HFFc6 (cell line): ENCODE measurements at places on chromosomes 16 and 17. TPM values are rescaled to one million over a fixed set of nuclear protein-coding genes. Genes with fewer than 3 reads are reported as not detected.

The PRSS27 gene
- 0.29 to 0.55 TPM (median 0.43 TPM) in 3 replicates for total RNA-seq

The ZNF232 gene
- 2.7 to 4.5 TPM (median 3.6 TPM) in 3 replicates for total RNA-seq

The USB1 gene
- total RNA-seq, result 64.3 to 72.0 TPM (median 68.5 TPM) in 3 replicates

The PYCARD gene
- total RNA-seq, result 15.2 to 23.1 TPM (median 15.6 TPM) in 3 replicates

The TM4SF5 gene
- total RNA-seq, result not detected in 3 replicates

DNA sequence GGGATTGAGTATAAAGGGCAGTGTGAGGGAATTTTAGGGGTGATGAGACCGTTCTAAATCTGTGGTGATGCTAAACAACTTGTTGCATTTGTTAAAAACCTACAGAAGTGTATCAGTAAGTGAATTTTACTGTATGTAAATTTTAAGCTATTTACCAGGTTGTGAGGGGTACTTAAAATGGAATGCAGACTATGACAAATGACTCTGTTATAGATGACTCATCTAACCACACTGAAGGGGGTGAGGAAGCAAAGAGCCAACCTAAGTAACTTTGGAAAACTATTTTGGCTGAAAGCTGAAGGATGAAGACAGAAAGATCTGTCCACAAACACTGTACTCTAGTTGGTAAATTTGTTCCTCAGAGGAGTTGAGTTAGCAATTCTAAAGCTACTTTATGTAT, 5.3 kb upstream of the MKS1 start:
- H3K4me3 ChIP-seq, result peak overlapping the region; percentile 68
- H3K36me3 ChIP-seq, result no peaks in the 10 kb centered on the region
- no peaks in the 10 kb centered on the region for H3K27me3 ChIP-seq
- peak overlapping the region; percentile 82 for H3K27ac ChIP-seq

DNA sequence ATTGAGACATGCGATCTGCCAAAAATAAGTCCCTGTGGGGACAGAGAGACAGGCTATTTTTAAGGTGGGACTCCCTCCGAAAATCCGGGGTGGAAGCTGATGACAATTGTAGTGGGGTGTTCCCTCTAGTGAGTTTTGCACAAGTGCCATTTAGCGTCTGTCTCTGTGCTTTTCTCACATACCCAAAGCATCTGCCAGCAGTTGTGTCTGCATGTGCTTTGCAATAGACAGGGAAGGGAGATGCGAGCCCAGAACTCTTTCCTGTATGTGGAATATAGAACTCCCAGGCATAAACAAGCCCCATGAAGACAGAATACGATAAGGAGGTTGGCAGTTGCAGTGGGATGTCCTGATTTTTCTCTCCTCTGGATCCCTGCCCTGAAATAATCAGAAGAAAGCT, 282.7 kb upstream of the XYLT1 start:
- no peak for DNase-seq
- H3K27ac ChIP-seq, result no peak overlapping the region
- no peaks in the 10 kb centered on the region for H3K4me1 ChIP-seq
- no peaks in the 10 kb centered on the region for H3K36me3 ChIP-seq

DNA sequence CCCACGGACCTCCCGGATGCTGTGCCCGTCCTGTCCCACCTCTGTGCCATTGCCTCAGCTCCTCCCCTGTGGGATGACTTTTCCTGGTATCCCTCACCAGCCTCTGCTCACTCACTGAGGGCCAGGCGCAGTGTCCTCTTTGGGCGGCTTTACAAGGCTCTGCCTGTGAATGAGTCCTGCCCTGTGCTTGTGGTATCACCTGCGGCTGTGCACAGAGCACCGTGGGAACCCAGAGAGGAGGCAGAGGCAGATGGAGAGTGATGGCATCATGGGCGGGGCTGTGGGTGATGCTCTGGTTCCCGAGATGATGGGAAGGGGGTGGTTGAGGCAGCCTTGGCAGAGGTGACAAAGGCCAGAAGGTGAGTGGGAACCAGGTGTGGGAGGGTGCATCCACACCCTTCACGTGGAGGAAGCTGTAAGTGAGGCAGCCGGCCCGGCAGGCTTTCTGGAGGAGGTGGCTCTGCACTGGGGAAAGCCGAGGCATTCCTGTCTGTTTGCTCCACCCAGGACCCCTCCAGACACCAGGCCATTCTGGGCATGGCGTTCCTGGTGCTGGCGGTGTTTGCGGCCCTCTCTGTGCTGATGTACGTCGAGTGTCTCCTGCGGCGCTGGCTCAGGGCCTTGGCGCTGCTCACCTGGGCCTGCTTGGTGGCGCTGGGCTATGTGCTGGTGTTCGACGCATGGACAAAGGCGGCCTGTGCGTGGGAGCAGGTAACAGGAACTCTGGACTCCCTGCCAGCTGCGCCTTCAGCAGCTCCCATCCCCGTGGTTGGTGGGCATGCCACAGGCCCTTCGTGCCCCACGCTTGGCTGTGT, 23.8 kb downstream of the ADCY7 start:
- no peaks in the 10 kb centered on the region; the same call in 1 of the 2 replicates for H3K27me3 ChIP-seq
- H3K27ac ChIP-seq, result no peak overlapping the region
- no peak overlapping the region for H3K4me3 ChIP-seq
- no peaks in the 10 kb centered on the region for H3K4me1 ChIP-seq

GRCh38 chr16:12405089-12405488, 398.6 kb downstream of the CPPED1 start:
- no peak overlapping the region for H3K27ac ChIP-seq
- H3K36me3 ChIP-seq, result peaks cover 24% of the 10 kb centered on the region
- H3K4me1 ChIP-seq, result peaks cover 14% of the 10 kb centered on the region
- H3K27me3 ChIP-seq, result no peaks in the 10 kb centered on the region
- no peak for DNase-seq

GRCh38 chr17:50102164-50102991, 7.2 kb downstream of the PDK2 start:
- H3K4me1 ChIP-seq, result peaks cover 37% of the 10 kb centered on the region
- no peak overlapping the region for H3K27ac ChIP-seq
- no peak for DNase-seq
- H3K36me3 ChIP-seq, result no peaks in the 10 kb centered on the region

- DNase-seq, result no peak
- H3K27me3 ChIP-seq, result peaks cover 6% of the 10 kb centered on the region
- H3K36me3 ChIP-seq, result no peaks in the 10 kb centered on the region
- H3K4me1 ChIP-seq, result no peaks in the 10 kb centered on the region
- H3K27ac ChIP-seq, result no peak overlapping the region
Observed at GRCh38 chr16:35686595-35686994, 2227.2 kb downstream of the TP53TG3F start.

- no peak overlapping the region for H3K27ac ChIP-seq
- H3K4me3 ChIP-seq, result no peak overlapping the region
- no peaks in the 10 kb centered on the region for H3K36me3 ChIP-seq
- H3K4me1 ChIP-seq, result 0 out of 2 replicates have a peak, but pooled peaks cover 6% of the 10 kb centered on the region
- no peak for DNase-seq
Observed at GRCh38 chr17:8892338-8892690, 24.8 kb upstream of the PIK3R6 start.

DNA sequence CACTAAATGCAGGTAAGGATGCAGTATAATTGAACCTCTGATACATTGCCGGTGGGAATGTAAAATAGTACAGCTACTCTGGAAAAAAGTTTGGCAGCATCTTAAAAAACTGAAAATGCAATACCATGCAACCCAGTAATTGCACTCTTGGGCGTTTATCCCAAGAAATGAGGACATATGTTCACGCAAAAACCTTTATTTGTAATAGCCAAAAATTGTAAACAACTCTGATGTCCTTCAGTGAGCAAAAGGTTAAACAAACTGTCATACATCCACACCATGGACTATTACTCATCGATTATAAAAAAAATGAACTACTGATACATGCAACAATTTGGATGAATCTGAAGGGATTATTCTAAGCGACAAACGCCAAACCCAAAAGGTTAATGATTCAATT, 16.9 kb downstream of the SYNRG start:
- no peaks in the 10 kb centered on the region for H3K27me3 ChIP-seq
- peaks cover 44% of the 10 kb centered on the region for H3K36me3 ChIP-seq
- no peak overlapping the region for H3K27ac ChIP-seq
- peaks cover 7% of the 10 kb centered on the region for H3K4me1 ChIP-seq
- H3K4me3 ChIP-seq, result no peak overlapping the region

GRCh38 chr17:70073310-70073709, 1.7 kb upstream of the KCNJ16 start:
- no peaks in the 10 kb centered on the region for H3K36me3 ChIP-seq
- no peak overlapping the region for H3K27ac ChIP-seq
- no peak overlapping the region for H3K4me3 ChIP-seq
- DNase-seq, result no peak
- peaks cover 9% of the 10 kb centered on the region; the same call in 1 of the 2 replicates for H3K4me1 ChIP-seq
- peaks cover 4% of the 10 kb centered on the region for H3K27me3 ChIP-seq

GRCh38 chr17:74176546-74177001, 26.9 kb upstream of the RPL38 start:
- H3K4me3 ChIP-seq, result no peak overlapping the region
- peak; percentile 46 for DNase-seq
- H3K36me3 ChIP-seq, result no peaks in the 10 kb centered on the region
- H3K27ac ChIP-seq, result peak overlapping the region; percentile 3; the same call in 1 of the 2 replicates
- peaks cover 15% of the 10 kb centered on the region for H3K27me3 ChIP-seq

GRCh38 chr16:48054881-48055601, 100.8 kb downstream of the ABCC12 start:
- no peaks in the 10 kb centered on the region for H3K36me3 ChIP-seq
- H3K27me3 ChIP-seq, result peaks cover 2% of the 10 kb centered on the region
- peak overlapping the region; percentile 24; the same call in 1 of the 2 replicates for H3K4me3 ChIP-seq
- H3K4me1 ChIP-seq, result peaks cover 47% of the 10 kb centered on the region
- DNase-seq, result peak; percentile 59
- no peak overlapping the region for H3K27ac ChIP-seq

DNA sequence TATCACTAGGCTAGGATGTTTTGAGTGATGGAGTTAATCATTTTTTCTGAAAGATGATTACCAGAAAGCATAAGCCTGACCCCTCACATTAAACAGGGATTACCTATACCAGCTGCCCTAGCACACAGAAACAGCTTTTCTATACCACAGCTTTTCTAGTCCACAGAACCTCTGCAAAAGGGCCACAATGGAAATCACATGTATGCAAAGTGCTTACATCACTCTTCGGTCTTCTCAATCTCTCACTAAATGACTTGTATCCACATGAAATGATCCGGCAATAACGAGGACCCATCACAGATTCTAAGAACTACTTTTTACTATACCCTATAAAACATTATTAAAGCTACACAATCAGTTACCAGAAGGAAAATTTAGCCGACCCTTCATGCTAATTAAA, 2.6 kb downstream of the CSNK2A2 start:
- H3K27ac ChIP-seq, result peak overlapping the region; percentile 25; the same call in 1 of the 2 replicates
- H3K36me3 ChIP-seq, result peaks cover 51% of the 10 kb centered on the region
- DNase-seq, result no peak
- peaks cover 8% of the 10 kb centered on the region for H3K27me3 ChIP-seq
- peaks cover 40% of the 10 kb centered on the region for H3K4me1 ChIP-seq

- peak overlapping the region; percentile 54 for H3K27ac ChIP-seq
- no peaks in the 10 kb centered on the region; the same call in 1 of the 2 replicates for H3K27me3 ChIP-seq
- DNase-seq, result peak; percentile 1
- H3K4me1 ChIP-seq, result peaks cover 26% of the 10 kb centered on the region
Observed at GRCh38 chr17:1829216-1829591, 498 bp downstream of the SMYD4 start.

GRCh38 chr17:20774472-20775135, 195.1 kb downstream of the CDRT15L2 start:
- peaks cover 9% of the 10 kb centered on the region; the same call in 1 of the 2 replicates for H3K27me3 ChIP-seq
- no peaks in the 10 kb centered on the region for H3K36me3 ChIP-seq
- H3K4me1 ChIP-seq, result peaks cover 9% of the 10 kb centered on the region; the same call in 1 of the 2 replicates
- H3K27ac ChIP-seq, result no peak overlapping the region
- DNase-seq, result no peak

DNA sequence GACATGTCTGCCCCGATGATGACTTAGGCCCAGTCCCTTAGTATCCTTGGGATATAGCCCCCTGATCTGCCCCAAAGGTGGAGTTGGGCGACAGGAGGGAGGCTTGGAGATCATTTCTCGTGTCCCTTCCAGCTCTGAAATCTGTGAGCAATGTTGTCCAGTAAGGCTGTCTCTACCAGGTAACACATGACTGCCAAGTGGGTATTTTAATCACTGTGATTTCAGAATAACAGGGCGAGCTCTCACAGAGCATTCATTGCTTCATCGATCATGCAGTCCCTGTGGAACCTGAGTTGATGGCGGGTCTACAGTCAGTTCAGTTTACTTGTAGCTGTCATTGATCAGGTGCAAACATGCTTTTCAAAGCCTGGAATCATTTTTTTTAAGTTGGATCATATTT, 39.2 kb downstream of the KSR1 start:
- DNase-seq, result no peak
- H3K4me3 ChIP-seq, result no peak overlapping the region
- peaks cover 6% of the 10 kb centered on the region for H3K4me1 ChIP-seq

DNA sequence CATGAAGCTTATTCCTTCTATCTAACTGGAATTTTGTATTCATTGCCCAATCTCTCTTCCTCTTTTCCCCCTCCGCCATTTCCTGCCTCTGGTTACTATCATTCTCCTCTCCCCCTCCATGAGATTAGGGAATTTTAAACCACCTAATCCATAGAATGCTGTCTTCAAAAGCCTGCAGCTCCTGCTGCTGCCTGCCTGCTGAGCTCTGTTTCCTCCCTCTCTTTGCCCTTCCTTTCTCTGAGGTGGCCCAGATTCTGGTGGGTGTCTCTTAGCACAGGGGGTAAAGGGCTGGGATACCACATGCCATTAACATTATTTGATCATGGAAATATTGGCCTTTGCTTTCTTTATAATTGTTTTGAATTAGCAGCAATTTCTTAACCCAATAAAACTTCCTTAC, 241.6 kb downstream of the CNTNAP4 start:
- no peak overlapping the region for H3K27ac ChIP-seq
- no peaks in the 10 kb centered on the region; the same call in 1 of the 2 replicates for H3K36me3 ChIP-seq
- no peak overlapping the region for H3K4me3 ChIP-seq
- H3K27me3 ChIP-seq, result no peaks in the 10 kb centered on the region

DNA sequence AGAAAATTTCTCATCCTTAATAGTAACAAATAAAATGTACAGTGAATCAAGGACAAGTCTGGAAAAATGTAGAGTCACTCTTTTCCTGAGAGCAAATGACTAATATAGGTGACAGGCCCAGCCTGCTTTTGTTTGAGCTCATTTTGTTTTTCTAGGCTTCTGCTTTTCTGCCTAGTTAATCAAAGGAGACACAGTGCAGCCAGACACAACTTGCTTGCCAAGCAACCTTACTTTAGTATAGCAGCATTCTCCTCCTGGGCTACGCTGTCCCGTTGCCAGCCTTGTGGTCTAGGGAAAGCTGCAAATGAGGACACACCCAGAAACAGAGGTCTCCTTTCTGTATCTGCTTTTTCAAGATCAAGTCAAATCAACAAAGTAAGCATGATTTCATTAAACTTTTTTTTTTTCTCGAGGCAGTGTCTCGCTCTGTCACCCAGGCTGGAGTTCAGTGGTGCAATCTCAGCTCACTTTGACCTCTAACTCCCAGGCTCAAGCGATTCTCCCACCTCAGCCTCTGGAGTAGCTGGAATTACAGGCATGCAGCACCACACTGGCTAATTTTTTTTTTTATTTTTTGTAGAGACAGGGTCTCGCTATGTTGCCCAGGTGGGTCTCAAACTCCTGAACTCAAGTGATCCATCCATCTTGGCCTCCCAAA, 17.2 kb downstream of the GINS3 start:
- DNase-seq, result peak; percentile 28
- H3K27me3 ChIP-seq, result peaks cover 2% of the 10 kb centered on the region
- no peak overlapping the region for H3K27ac ChIP-seq

DNA sequence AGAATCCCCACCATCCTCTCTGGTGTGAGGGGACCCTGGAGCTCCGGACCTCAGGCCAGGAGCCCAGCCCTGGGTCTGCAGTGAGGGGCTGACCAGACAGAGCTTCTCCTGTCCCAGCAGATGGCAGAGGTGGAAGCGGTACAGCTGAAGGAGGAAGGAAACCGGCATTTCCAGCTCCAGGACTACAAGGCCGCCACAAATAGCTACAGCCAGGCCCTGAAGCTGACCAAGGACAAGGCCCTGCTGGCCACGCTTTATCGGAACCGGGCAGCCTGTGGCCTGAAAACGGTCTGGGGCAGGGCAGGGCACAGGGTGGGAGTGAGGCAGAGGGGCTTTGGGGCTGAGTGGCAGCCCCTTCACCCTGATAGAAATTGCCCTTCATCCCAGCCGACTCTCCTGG, 527 bp downstream of the UNC45B start:
- H3K4me3 ChIP-seq, result no peak overlapping the region
- H3K27me3 ChIP-seq, result peaks cover 44% of the 10 kb centered on the region
- no peak for DNase-seq
- no peak overlapping the region for H3K27ac ChIP-seq
